ENCODE measurements at places on chromosomes 5 and 9.
A peak's percentile ranks its signal among the peaks of the same experiment; 100 is the strongest.

DNA sequence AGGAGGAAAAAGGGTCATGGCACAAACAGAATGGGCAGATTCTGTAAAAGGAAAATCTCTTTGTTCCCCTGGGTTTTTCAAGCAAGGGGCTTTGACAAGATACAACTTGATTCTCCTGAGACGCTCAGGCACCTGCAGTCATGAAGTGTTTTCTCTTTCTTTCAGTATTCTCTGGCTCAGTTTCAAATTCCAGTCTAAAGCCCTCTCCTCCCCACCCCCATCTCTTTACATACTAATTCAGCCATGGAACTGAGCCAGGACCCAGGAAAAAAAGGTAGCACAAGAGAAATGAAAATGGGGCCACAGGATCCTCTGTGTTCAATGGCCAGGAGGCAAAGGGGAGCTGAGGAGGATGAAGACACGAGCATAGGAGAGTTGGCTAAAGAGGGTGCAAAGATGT, 408.4 kb downstream of the SPOCK1 start:
- DNase-seq: no peak

DNA sequence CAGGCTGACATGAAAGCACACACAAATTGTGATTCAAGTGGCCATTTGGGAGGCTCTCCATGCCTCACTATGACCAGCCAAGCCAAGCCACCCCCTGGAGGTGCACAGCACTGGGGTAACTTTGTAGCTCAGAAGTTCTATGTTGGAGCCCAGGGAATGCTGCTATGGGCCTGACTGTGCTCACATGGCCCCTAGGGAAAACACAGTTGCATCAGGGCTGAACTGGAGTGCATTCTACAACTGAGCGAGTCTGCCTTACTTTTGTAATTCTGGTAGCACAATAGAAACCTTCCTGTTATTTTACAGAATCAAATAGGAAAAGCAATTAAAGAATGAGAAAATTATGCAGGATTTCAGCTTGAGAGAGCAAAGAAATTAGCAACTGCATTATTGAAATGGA, 455.5 kb upstream of the TRPC7 start:
- DNase-seq: no peak

DNA sequence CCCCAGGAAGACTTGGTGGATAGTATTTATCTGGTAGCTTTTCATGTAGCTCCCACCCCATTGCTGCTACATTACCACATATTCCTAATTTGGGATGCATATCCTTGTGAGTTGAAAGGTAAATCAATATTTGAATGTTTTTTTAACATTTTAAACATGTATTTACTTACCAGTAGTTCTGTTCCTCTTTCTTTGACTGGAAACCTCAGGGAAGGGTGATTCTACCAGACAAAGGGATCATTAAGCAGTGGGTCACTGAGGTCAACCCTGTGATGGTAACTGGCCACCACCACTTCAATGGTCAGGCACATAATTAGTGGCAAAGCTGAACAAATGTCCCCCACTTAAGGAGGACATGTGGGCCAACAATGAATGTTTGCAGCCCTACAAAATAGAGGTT, 27.2 kb upstream of the KLF9 start:
- DNase-seq: no peak

DNA sequence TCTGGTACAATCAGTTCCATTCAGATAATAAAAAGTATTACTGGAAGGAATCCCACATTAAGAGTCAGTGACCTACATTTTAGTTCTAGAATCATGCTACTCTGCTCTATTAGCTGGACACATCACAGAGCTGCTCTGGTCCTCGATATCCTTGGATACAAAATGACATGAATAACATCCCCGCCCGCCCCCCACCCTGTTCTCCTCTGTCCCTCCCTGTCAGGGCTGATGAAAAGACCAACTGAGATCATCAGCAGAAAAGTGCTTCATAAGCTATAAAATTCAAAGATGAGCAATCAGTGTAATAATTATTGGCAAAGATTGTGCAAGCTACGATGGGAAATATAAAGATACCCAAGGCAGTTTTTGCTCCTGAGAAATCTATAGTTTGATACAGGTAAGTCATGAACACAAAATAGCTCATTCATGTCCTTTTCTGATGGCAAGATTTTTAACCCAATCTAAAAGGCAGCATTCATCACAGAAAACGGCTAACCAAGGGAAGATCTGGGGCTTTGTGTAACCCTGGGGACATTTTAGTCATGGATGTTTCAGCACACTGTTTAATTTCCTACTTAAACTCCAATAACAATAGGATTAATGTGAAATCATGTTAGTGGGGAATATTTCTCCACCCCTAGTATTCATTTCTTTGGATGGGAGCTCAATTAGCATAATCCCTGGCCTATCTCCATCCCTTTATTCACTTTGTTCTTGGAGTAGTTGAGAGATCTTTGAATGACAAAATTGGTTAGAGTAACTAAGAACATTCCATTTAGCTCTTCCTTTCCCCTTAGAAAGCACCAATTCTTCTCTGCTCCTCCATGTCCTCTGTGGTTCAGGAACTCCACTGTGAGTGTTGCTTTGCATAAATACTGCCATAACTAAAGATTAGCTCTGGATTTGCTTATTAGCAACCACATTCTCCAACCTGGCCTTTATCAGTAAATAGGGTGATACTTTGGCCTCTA, 459.4 kb upstream of the GRIA1 start:
- no peak for DNase-seq

DNA sequence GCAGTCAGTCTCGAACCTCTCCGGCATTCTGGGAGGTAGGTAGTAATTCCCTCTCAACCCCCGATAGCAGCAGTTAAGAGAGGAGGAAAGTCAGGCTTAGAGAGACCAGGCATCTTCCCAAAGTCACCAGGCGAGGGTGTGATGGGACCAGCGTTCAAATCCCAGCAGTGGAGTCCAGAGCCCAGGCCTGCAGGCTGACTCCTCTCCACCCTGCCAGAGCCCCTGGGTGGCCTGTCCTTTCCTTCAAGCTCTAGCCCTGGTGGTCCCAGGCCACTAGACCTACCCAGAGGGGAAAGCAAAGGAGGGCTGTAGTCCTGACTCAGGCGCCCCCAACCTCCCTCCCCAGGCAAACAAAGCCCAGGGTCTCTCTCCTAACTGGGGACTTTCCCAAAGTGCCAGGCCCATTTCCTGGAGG, 4.2 kb upstream of the NR5A1 start:
- no peak for DNase-seq

GRCh38 chr9:19229595-19230354, 718 bp upstream of the DENND4C start:
- no peak for DNase-seq

DNA sequence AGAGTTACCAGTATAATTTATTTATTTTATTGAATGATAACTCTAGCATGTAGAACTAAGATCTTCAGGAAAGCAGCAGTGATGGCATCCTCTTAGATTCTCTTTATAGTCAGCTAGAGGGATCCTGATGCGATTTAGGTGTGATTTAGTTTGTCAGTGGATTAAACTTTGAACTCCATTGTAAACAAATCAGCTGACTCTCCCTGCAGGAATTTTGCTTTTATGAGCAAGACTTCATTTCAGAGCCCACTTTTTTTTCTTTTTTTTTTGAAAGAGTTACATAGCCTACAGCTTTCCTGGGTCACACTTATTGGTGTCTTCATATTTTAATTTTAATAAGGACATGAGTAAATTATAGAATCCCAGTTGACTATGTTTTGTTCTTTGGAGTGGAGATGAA, 93.8 kb upstream of the SEMA6A start:
- no peak for DNase-seq

DNA sequence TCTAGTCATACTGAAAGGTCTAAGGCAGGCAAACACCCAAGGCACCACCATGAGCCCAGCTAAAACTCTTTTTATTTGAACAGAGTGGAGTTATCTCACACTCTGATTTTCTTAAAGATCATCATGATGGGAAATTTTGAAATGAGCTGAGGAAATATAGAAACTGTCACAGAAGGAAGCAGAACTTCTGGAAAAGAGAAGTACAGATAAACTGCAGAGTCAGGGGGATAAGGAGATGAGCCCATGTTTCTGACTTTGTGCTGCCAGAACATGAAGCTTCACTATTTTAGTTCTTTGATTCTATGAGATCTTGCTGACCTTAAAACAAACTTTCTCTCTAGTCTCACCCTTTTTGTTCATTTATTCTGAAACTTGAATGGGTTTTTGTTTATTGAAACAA, 406.5 kb upstream of the EDIL3 start:
- no peak for DNase-seq

DNA sequence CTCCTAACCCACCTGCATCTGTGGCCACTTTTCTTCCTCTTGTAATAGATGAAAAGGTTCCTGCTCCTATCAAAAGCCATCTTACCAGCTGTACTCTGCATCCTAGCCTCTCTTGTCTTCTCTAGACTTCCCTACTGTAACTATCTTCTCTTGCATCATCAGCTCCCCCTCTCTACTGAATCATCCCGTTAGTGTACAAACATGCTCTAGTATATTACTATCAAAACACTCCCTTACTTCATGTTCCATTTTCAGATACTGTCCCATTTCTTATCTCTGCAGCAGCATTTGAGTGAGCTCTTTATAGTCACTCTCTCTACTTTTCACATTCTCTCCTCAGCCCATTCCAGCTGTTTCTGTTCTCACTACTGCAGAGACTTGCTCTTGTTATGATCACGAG, 2.8 kb downstream of the SRA1 start:
- no peak for DNase-seq

GRCh38 chr9:18056269-18056992, 417.5 kb upstream of the ADAMTSL1 start:
- no peak for DNase-seq

DNA sequence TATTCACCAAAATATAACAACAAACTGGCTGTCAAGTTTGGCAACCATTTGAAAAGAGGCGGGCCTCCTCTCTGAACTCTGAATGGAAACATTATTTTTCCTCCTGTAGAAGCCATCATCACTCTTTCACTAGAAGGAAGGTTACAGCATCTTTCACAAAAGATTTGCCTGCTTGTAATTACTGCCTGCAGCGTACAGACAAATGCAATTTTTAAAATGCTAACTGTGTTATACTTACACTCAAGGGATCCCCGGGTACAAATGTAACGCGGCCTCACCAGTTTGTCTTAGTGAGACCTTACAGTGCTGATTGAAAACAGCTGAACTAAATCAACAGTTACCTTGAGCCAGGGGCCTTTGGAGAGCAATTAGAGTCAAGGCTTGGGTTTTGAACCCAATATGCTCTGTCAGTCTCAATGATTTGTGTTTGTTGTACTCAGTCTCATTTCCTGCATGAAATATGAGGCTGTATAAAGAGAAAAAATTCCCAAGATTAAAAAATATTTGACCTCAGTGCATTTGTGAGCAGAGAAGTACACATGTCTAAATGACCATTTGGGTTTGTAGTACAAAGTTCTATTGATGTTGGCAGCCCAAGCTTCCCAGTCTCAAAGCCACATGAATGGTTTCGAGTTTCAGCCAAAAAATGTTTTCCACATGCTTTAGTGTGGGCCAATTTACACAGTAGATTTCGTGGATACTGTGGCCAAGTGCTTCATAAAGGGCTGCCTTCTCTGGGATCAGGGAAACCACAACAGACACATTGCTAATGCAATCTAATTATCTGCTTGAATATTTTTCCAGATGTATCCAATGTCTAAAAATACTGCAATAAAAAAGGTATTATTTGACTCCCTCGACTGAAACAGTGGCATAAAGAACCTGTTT, 500.0 kb downstream of the SPATA31D1 start:
- peak; percentile 71 for DNase-seq

- DNase-seq: no peak
Measured at GRCh38 chr5:40831346-40832210, 3.4 kb downstream of the RPL37 start.

All from AG04449 (cell line).